ENCODE measurements at places on chromosomes 1 and 21. TPM values are rescaled to one million over a fixed set of nuclear protein-coding genes. Genes with fewer than 3 reads are reported as not detected.

GRCh38 chr1:225554216-225554812, 98.6 kb downstream of the ENAH start:
- peaks cover 17% of the 10 kb centered on the region for H3K4me1 ChIP-seq
- H3K36me3 ChIP-seq, result no peaks in the 10 kb centered on the region
- no peak overlapping the region for H3K27ac ChIP-seq
- no peak overlapping the region for H3K4me3 ChIP-seq
- no peak for DNase-seq
- H3K27me3 ChIP-seq, result no peaks in the 10 kb centered on the region

DNA sequence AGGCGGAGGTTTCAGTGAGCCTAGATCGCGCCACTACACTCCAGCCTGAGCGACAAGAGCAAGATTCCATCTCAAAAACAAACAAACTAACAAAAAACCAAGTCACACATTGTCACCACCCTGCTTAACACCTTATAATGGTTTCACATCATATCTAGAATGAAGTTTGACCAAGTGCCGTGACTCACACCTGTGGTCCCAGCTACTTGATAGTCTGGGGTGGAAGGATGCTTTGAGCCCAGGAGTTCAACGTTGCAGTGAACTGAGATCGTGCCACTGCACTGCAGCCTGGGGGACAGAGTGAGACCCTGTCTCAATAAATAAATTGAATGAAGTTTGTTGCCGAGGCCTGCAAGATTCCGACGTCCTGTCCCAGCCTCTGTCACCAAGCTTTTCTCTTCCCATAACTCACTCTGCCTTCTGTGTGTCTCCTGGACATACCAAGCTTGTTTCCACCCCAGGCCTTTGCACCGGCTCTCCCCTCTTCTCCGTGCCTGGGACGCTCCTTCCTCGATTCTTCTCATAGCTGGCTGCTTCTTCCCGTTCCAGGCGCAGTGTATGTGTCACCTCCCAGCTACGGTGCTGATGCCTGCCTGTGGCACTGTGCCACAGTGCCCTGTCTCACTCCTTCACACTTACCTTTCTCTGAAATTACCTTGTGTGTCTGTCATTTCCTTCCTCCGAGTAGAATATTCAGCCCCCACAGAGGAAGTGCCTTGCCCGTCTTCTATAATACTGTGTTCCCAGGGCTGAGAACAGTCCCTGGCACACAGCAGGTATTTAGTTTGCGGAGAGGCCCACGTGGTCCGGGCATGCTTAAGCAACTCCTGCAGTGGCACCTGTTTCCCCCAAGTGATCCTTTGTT, 3.8 kb upstream of the SELENON start:
- no peak overlapping the region for H3K4me3 ChIP-seq
- H3K36me3 ChIP-seq, result no peaks in the 10 kb centered on the region
- no peak overlapping the region for H3K27ac ChIP-seq
- peaks cover 23% of the 10 kb centered on the region for H3K4me1 ChIP-seq

DNA sequence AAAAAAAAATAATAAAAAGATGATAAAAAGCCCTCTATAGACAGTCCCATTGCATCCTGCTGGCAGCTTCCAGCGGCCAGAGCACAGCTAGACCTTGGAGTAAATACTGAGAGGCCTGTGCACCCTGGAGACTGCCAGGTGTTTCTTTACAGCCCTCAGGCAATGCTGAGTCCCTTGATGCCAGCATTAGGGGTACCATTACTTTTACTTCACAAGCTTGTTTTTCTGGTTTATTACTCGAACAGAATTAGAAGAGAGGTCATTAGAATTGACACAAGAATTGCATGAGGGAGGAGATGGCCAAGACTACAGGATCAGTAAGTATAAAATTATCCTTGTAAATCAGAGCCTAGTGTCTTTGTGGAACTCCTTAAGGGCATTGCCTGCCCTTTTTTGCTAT, 43.6 kb downstream of the AKNAD1 start:
- H3K4me1 ChIP-seq, result peaks cover 45% of the 10 kb centered on the region
- no peaks in the 10 kb centered on the region for H3K27me3 ChIP-seq
- H3K36me3 ChIP-seq, result peaks cover 14% of the 10 kb centered on the region
- H3K4me3 ChIP-seq, result no peak overlapping the region

Gene CLIC6
- total RNA-seq, result 1.9 TPM

- H3K4me1 ChIP-seq, result peaks cover 26% of the 10 kb centered on the region
- peaks cover 21% of the 10 kb centered on the region for H3K36me3 ChIP-seq
- no peak overlapping the region for H3K4me3 ChIP-seq
- H3K27me3 ChIP-seq, result no peaks in the 10 kb centered on the region
- no peak for DNase-seq
These were observed 49.4 kb upstream of the KIF1B start for GRCh38 chr1:10160907-10161490.

Gene KCNN3
- 11.4 TPM for total RNA-seq

DNA sequence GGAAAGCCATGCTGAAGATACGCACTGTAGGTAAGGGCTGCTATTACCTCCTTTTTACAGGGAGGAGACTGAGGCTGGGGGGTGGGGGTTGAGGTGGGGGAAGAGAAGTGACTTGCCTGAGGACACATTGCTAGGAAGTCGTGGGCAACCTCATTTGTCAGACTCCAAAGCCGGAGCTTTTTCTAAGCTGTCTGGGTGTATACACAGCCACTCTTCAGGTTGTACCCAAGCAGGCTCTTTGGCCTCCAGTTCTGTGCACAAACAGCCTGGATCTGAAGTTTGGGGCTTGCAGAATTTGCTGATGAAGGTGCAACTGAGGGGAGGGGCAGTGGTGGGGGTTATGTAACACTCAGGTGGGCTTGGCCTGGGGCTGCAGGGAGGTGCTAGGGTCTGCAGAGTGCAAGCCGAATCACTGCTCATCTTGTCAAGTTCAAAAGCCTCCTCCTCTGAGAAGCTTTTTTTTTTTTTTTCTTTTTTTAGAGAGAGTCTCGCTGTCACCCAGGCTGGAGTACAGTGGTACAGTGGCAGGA, 16.9 kb downstream of the TINAGL1 start:
- H3K4me1 ChIP-seq, result peaks cover 33% of the 10 kb centered on the region
- DNase-seq, result no peak

DNA sequence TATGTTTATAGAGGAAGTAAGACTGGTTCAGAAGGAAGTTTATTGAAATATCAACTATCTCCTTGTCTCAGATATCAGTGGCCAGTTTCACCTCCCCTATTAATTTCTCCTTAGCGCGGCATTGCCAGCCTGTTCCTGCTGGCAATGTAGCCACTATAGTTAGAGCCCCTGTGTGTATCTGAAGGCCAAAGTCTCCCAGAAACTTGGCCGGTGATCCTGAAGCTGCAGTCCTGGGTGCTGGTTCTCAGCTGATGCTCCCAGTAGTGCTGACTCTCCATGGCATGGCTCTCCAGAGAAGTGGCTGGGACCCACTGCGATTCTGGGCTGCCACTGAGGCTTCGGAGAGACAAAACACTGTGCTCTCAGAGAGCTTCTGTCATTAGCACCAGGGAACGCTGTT, 59.9 kb downstream of the TNN start:
- H3K27ac ChIP-seq, result peak overlapping the region; percentile 79

- H3K27me3 ChIP-seq, result no peaks in the 10 kb centered on the region
- H3K36me3 ChIP-seq, result no peaks in the 10 kb centered on the region
- H3K27ac ChIP-seq, result no peak overlapping the region
- H3K4me3 ChIP-seq, result no peak overlapping the region
These were observed 31.1 kb downstream of the RWDD3 start for GRCh38 chr1:95265106-95265505.

GRCh38 chr1:92442351-92442750, 44.4 kb downstream of the GFI1 start:
- peak overlapping the region; percentile 61 for H3K4me3 ChIP-seq
- H3K36me3 ChIP-seq, result no peaks in the 10 kb centered on the region
- H3K27ac ChIP-seq, result no peak overlapping the region
- peaks cover 12% of the 10 kb centered on the region for H3K4me1 ChIP-seq
- no peaks in the 10 kb centered on the region for H3K27me3 ChIP-seq

- H3K36me3 ChIP-seq, result no peaks in the 10 kb centered on the region
- H3K4me1 ChIP-seq, result peaks cover 16% of the 10 kb centered on the region
- H3K4me3 ChIP-seq, result no peak overlapping the region
- H3K27ac ChIP-seq, result no peak overlapping the region
- DNase-seq, result no peak
These were observed 2.5 kb upstream of the ERO1B start for GRCh38 chr1:236284291-236284721.

GRCh38 chr1:91682882-91683597, 182.4 kb downstream of the CDC7 start:
- DNase-seq, result peak; percentile 78
- peaks cover 39% of the 10 kb centered on the region for H3K4me1 ChIP-seq
- no peak overlapping the region for H3K27ac ChIP-seq
- H3K4me3 ChIP-seq, result no peak overlapping the region

- no peak for DNase-seq
- no peak overlapping the region for H3K4me3 ChIP-seq
- H3K27ac ChIP-seq, result no peak overlapping the region
- H3K36me3 ChIP-seq, result peaks cover 11% of the 10 kb centered on the region
- H3K27me3 ChIP-seq, result no peaks in the 10 kb centered on the region
These were observed 187.8 kb downstream of the COQ8A start for GRCh38 chr1:227127891-227128290.

DNA sequence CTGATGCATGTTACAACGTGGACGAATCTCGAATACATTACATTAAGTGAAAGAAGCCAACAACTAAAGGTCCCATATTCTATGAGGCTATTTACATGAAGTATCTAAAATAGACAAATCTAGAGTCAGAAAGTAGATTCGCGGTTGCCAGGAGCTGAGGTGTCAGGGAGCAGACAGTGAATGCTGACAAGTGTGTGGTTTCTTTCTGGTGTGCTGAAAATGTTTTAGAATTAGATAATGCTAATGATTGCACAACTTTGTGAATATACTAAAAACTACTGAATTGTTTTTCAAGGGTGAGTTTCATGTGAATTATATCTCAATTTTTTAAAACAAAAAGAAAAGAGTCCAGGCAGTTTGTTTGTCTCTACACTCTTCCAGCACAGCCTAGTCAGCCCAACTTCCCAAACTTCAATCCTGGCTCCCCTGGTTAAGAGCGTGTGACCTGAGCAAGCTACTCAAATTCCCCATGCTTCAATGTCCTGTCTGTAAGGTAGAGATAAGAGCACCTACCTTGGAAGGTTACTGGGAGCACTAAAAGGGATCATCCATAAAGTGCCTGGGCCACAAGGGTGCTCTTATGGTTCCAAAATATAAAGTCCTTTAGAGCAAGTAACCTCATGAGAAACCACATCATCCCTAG, 20.9 kb downstream of the HLCS start:
- no peak overlapping the region for H3K4me3 ChIP-seq
- no peaks in the 10 kb centered on the region for H3K4me1 ChIP-seq
- no peaks in the 10 kb centered on the region for H3K27me3 ChIP-seq
- no peak for DNase-seq
- H3K36me3 ChIP-seq, result peaks cover 9% of the 10 kb centered on the region

Gene RERE
- 133 TPM for total RNA-seq

Gene FCRL2
- total RNA-seq, result not detected

DNA sequence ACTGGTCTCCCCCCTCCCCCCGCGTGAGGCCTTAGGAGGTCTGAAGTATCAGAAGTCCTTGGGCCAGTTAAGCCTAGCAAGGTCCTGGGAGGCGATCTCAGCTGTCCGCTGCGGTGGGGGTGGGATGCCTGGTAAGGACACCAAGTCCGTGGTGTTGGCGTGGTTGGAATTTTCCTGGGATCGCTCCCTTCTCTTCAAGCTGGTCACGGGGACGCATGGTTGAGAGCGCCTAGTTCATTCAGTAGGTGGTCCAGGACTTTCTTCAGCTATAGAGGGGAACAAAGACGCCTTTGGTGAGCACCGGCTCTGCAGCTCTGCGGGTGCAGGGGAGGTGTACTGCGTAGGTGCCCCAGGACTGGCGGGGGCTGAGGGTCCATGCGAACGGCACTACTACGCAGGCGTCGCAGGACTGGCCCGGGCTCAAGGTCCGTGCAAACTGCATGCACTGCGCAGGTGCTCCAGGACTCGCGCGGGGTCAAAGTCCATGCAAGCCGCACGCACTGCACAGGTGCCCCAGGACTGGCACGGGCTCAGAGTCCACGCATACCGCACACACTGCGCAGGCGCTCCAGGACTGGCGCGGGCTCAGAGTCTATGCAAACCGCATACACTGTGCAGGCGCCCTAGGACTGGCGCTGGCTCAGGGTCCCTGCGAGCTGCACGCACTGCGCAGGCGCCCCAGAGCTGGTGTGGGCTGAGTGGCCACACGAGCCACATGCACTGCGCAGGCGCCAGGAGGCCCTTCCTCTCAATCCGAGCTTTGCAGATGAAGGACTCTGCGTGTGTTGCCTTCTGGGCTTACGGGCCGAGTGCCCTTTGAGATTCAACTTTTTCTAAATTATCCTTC, 36.6 kb upstream of the HMGN1 start:
- H3K27me3 ChIP-seq, result no peaks in the 10 kb centered on the region
- H3K36me3 ChIP-seq, result peaks cover 3% of the 10 kb centered on the region
- peak overlapping the region; percentile 75 for H3K27ac ChIP-seq
- DNase-seq, result no peak

Gene OR10Z1
- not detected for total RNA-seq

GRCh38 chr1:48530727-48531351, 58.8 kb upstream of the SPATA6 start:
- no peaks in the 10 kb centered on the region for H3K36me3 ChIP-seq
- DNase-seq, result no peak
- no peaks in the 10 kb centered on the region for H3K27me3 ChIP-seq
- H3K4me3 ChIP-seq, result no peak overlapping the region

DNA sequence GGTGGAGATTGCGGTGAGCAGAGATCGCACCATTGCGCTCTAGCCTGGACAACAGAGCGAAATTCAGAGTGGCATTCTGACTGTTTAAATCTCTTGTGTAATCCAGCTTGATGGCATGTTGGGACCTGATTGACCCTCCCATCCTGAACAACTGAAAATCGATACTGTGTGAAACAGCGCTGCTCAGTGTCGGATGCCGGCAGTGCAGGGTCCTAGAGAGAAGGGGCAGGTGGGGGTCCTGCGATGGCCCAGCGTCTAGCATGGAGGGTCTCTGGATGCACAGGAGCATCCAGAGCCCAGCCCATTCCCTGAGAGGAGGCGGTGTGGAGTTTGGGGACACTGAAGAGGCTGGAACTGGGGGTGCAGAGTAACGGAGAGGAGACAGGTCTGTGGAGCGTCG, 15.8 kb downstream of the AGT start:
- no peak overlapping the region for H3K4me3 ChIP-seq
- peak; percentile 57 for DNase-seq
- peaks cover 3% of the 10 kb centered on the region for H3K4me1 ChIP-seq

DNA sequence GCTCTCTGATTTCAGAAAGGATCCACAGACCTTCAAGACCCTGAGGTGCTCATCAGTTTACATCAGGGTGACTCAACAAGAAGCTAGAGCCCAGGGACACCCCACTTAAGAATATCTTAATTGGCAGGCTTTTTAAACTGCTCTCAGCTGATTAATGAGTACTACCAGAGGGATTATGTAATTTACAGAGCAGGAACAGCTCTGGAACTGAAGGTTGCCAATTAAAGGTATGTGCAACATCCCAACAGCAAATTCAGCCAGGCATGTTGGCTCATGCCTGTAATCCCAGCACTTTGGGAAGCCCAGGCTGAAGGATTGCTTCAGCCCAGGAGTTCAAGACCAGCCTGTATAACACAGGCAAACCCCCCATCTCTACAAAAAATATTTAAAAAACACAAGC, 295.7 kb downstream of the SETD4 start:
- no peaks in the 10 kb centered on the region for H3K4me1 ChIP-seq
- no peak overlapping the region for H3K27ac ChIP-seq
- no peaks in the 10 kb centered on the region for H3K27me3 ChIP-seq
- no peaks in the 10 kb centered on the region for H3K36me3 ChIP-seq
- DNase-seq, result no peak

All from esophagus muscularis mucosa (tissue), 4 donors.